Left lung (tissue), 14 donors: ENCODE measurements at places on chromosomes 5 and 9. TPM values are rescaled to one million over a fixed set of nuclear protein-coding genes. Genes with fewer than 3 reads are reported as not detected.

Gene SLC45A2
- 0.12 TPM for polyA plus RNA-seq

Gene DMRT3
- not detected for polyA plus RNA-seq

Gene NACC2
- 5.4 TPM for polyA plus RNA-seq

Gene NKD2
- 6.6 TPM for polyA plus RNA-seq

GRCh38 chr5:110925398-110925797, 146.1 kb upstream of the TSLP start:
- peaks cover 5% of the 10 kb centered on the region for H3K4me1 ChIP-seq
- H3K27ac ChIP-seq = no peak overlapping the region
- no peak for DNase-seq

DNA sequence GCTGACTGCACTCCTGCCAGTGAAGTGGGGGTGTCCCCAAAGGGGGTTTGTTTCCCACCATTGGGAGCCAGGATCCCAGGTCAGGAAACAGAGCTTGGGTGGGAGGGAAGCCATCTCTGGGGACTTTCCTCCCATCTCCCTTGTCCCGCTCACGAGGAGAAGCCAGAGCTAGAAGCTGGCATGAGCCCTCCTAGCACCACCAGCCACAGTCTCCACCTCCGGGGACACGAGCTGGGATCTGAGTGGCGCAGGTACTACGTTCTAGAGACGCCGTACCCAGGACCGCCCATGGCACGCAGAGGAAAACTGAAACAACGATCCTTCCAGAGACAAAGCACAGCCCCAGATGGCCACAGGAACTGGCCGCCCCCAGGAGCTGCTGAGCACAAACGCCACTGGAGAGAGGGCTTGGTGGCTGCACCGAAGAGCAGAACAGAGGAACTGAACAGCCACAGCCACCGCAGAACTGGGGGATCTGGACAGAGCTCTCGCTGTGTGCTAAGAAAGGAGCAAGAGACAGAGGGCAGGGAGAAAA, 29.8 kb downstream of the ADAMTS2 start:
- peak overlapping the region; percentile 56 for H3K27ac ChIP-seq
- H3K4me3 ChIP-seq = no peak overlapping the region
- no peaks in the 10 kb centered on the region for H3K36me3 ChIP-seq
- peak; percentile 42 for DNase-seq
- peaks cover 39% of the 10 kb centered on the region for H3K27me3 ChIP-seq

GRCh38 chr9:134026581-134026980, 1.3 kb downstream of the BRD3OS start:
- H3K4me1 ChIP-seq = peaks cover 18% of the 10 kb centered on the region
- H3K4me3 ChIP-seq = no peak overlapping the region
- DNase-seq = no peak
- H3K27me3 ChIP-seq = no peaks in the 10 kb centered on the region
- no peak overlapping the region for H3K27ac ChIP-seq

DNA sequence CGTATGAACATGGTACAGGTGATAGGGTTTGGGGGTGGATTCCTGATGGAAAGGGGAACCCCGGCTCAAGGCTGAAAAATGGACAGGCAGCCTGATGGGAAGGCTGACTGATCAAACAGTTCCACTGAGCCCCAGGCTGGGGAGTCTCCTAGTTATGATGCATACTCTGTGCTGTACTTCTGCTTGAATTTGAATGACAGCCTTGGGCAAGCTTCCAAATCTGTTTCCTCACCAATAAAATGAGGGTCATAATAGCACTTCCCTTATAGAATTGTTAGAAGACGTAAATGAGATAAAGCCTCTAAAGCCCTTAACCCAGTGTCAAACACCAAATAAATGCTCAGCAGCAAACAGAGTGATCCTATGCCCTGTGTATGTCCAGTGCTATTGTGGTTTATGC, 478.5 kb upstream of the DMAC1 start:
- no peaks in the 10 kb centered on the region for H3K36me3 ChIP-seq
- no peak overlapping the region for H3K27ac ChIP-seq
- no peak for DNase-seq
- no peaks in the 10 kb centered on the region for H3K27me3 ChIP-seq

- H3K36me3 ChIP-seq = no peaks in the 10 kb centered on the region
- no peak overlapping the region for H3K4me3 ChIP-seq
- H3K27me3 ChIP-seq = no peaks in the 10 kb centered on the region
- H3K4me1 ChIP-seq = no peaks in the 10 kb centered on the region
- no peak for DNase-seq
- peak overlapping the region; percentile 53 for H3K27ac ChIP-seq
Measured at GRCh38 chr5:135993335-135993879, 35.4 kb upstream of the TGFBI start.

- no peak for DNase-seq
- no peaks in the 10 kb centered on the region for H3K4me1 ChIP-seq
- H3K27ac ChIP-seq = no peak overlapping the region
- H3K4me3 ChIP-seq = no peak overlapping the region
- H3K36me3 ChIP-seq = no peaks in the 10 kb centered on the region
- no peaks in the 10 kb centered on the region for H3K27me3 ChIP-seq
Measured at GRCh38 chr5:141077826-141078225, 16.6 kb upstream of the PCDHB2 start.
